Midbrain (tissue), 1 donor: ENCODE measurements at places on chromosomes 4 and X.

GRCh38 chrX:39869846-39870601 lies 227.7 kb downstream of the BCOR start:
- DNase-seq, result no peak

GRCh38 chrX:104166735-104167436 lies 633 bp downstream of the FAM199X start:
- no peak for DNase-seq

DNA sequence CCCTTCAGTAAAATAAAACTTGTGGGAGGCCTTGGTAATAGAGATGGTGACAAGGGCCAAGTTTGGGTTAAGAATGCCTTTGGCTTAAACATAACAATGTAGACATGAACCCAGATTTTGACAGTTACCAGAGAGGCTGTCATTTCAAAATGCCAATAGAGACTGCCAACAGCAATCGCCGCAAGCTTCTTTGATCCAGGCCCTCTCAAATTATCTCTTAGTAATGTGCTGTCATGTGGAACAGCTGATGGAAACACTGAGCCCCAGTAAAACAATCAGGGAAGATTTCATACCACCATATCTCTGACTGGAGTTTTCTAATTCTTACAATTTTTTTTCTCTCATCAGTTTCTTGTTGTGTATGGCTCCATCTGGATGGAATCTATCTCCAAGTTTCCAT lies 80.5 kb downstream of the ZNF330 start:
- no peak for DNase-seq

GRCh38 chrX:40460926-40461325 lies 119.8 kb upstream of the ATP6AP2 start:
- DNase-seq, result no peak

DNA sequence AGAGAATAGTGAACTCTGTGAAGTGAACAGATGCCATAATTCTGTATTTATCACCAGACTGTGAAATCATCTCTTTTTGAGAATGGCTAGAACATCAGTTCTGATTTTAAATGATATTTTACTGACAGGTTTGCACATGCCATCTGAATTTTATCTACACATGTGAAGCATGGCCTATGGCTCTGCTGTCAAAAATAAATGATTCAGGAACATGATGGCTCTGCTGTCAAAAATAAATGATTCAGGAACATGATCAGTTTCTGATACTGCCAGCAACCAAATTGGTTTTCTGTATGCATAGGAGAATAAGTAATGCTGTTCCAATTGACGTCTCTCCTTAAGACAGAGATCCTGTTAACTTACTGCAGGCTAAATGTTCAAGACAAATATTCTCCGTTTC lies 70.6 kb upstream of the TLL1 start:
- DNase-seq, result no peak

GRCh38 chr4:73067971-73068394 lies 1.5 kb downstream of the COX18 start:
- DNase-seq, result no peak

DNA sequence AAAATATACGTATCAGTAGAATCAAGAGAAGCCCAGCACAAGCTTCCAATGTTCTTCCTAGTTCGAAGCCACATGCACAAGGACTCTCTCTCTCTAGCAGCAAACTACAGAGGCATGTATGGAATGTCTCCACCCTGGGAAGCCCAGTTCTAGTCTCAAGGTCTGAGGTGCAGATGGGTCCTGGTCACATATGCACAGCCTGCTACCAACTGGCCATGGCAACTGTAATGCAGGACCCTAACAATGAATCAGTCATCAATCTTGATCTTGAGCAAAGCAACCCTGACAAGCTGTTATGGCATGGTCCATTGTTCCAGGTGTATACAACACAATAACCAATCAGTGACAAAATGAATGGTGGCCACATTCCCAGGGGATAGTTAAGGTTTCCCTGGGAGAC lies 55.8 kb downstream of the MBNL3 start:
- DNase-seq, result no peak

GRCh38 chr4:178752954-178753525 lies 1310.8 kb upstream of the AGA start:
- DNase-seq, result peak; percentile 0

GRCh38 chr4:182716192-182716591 lies 201.0 kb downstream of the DCTD start:
- DNase-seq, result no peak

DNA sequence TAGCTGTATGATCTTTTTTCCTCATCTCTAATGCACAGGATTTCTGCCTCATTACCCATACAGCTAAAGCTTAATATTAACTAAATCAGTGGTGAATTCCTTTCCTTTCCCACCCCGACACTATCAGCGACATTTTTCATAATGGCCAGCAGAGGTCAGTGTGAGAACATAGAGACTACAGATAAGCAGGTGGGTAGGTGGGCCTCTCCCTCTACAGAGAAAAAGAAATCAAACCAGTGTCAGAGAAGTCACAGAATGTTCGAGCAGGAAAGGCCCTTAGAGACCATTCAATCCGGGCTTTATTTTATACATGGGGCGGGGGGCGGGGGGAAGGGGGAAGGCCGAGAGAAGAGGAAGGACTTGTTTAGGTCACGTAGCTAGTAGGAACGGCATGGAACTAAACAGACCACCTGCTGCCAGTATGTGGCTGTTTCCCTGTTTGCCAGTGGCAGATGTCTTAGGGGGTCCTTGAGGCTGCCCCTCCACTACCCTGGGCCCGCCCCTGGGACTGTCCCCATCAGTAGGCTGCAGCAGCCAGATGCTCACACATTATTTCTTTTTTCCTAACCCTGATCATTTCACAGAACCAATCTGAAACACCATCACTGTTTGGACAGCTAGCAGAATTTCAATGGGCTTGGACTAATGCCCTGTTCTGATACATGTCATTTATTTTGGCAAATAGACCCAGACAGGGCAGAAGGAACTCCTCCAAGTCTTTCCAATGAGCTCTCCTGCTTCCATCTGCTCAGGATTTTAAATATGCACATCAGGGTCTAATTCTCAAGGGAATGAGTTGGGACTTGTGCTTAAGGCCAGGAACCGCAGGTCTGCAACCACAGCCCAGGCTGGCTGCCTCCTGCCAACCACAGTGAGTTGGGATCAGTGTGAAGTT lies 133.4 kb downstream of the ATG4A start:
- DNase-seq, result peak; percentile 0

DNA sequence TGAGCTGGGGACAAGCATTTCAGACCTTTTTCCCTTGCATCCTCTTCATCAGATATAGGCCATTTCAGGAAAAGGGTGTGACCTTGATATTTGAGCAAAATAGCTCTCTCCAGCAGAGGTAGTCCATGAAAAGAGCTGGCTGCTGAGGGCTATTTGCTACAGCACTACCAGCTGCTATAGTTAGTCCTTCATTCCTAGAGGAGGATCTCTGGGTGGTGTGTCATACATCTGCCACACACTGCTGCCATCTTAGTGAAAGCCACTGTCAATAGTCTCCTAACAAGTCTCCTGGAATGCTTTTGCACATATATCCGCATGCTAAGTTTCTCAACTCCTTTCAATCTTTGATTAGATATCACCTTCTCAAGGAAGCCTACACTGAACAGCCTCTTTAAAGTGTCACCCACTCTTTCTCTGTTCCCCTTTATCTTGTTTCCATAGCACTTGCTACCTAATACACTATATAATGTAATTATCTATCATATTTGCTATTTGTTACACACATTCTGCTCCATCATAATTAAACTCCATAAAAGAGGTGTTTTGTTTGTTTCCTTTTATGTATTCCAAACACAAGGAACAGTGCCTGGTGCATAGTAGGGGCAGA lies 131.9 kb downstream of the TBC1D19 start:
- no peak for DNase-seq

DNA sequence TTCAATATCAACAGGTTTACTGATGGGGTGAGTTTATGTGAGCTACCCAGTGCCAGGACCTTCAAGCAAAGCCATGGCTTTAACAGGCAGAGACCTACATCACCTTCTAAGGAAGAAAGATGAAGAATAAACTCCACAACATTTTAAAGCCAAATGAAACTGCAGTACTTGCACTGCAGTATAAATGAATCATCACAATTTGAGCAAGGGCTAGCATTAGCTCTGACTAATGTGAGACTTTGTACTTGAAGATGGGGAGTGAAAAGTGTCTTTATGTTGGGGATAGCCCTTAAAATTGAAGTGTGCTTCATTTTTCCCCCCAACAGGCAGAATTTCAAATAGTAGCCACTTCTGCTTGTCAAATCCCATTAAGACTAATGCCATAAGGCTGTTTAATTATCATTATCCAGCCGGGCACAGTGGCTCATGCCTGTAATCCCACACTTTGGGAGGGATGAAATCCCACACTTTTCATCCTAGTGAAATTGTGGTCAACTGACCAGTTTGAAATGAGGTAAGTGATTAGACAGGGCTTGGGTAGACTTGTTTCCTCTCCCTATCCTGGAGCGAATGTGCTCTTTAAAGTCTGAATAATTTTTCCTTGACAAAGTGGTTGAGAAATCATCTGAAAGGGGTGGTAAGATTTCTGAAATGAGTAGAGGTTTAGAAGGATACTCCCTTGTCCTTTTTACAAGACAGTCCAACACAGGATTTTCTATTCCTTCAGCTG lies 27.2 kb upstream of the GPR34 start:
- no peak for DNase-seq

- peak; percentile 5 for DNase-seq
These were observed 145.2 kb upstream of the SFRP2 start for GRCh38 chr4:153933915-153934687.

DNA sequence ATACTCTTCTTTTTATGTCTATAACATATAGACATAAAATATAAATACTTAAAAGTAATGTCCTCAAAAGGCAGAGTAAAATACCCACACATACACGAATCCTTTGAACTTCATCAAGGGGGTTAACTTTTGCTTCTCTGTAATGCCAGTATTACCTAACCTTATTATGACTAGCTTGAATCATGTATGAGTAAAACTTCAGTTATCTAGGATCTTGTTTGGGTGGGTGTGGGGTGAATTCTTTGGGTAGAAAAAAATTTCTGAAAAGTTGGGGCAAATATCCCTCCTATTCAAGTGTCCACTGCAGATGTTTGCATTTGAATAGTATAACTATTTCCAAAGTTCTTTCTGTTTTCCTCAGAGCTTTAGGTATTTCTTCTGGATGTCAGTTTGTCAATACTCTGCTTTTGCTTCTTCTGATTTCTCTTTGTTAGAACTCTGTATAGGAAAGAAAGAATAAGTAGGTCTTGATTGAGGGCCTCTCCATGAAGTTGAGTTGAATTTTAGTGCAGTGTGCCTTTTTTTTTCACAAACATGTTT lies 173.8 kb downstream of the ADGRL3 start:
- DNase-seq, result no peak

- no peak for DNase-seq
These were observed 81.1 kb downstream of the FAT1 start for GRCh38 chr4:186642530-186642929.

DNA sequence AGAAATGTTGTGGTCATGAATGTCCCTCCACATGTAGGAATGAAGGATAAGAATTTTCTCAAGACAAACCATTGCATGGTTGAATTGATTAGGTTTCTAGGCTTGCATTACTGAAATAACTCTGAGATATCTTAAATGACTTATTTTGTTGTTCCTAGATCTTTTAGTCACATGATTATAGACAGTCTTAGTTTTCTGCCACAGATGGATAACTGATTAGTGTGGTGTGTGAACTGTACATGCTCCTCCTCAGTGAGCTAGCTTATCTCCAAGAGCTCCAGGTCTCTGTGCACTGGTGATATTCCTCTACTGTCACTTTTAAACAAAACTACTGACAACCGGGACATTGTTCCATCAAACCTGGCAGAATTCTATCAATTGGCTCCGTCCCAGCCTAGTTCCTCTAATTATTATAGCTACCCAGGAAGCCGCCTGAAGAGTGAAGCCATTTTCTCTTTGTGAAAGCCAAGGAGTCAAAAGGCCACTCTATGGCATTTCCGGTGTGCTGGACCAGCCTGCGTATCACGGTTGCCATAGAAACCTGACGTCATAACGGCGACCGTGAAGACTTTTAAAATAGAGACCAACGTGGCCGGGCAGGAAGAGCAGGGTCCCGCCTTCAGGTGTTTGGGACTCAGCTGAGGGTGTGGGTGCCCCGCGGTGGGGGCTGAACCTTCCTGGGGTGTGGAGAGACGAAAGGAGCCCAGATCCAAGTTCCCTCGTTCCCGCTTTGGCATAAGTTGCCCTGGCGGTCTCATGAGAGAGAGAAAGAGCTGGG lies 28.1 kb downstream of the BEX3 start:
- peak; percentile 28 for DNase-seq

DNA sequence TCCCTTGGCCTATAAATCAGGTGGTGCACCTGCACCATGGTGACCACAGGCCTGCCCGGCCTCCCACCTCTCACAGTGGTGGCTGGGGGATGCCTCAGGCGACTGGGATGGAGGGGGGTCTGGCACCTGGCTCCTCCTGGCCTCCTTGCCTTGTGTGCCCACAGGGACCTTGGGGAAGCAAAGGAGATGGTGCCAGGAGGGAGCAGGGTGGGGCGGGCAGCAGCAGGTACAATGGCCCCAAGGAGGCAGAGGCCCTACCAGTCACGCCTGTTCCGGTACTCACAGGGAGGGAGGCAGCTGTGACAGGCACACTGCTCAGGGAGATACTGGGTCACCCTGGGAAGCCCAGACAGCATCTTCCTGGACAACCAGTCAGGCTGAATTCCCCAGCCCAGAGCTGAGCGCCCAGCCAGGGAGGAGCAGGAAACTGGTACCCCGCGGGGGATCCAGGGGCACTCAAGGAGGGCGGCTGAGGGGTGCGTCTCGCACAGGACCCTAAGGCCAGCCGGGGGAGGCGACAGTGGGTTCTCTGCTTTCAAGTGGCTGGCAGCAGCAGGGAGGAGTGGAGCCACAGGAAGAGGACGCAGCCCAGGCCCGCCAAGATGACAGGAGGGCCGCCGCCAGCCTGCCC lies 1.2 kb upstream of the TREX2 start:
- no peak for DNase-seq

DNA sequence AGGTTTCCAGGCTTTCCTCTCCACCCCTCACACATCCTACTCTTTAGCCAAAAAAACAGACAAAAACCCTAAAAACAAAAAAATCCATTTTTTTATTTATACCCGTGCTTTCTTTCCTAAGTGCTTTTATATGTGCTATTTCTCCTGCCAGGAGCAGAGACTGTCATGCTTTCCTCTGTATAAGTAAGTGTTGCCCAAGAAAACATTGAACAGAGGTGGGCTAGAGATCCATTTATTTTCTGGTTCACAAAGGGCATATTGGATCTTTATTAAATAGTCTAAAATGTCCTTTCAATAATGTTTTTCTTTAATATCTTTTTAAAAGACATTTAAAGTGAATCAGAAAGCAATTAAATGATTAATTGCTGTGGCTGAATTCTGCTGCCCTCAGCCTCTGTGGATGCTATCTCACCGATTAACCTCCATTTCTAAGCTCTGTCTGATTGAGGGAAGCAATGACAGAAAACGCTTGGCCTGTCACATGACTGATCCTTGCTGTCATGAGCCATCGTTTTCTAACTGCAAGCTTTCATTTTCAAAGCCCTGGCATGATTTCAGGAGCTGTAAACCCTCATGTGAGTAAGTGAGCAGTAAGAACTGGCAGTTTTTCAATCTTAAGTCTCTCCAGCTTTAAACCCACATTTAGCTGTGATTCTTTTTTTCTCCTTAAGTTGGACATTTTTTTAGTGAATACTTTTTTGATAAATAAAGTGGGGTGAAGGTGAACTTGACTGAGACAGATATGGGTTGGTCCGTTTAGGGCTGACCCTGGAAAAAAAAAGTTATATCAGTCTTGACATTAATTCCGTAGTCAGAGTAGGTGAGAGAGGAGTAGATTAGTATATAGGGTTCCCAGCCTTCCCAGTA lies 180.7 kb upstream of the PGRMC2 start:
- peak; percentile 34 for DNase-seq
